BJ (cell line): ENCODE measurements at places on chromosomes 6 and 20. TPM values are rescaled to one million over a fixed set of nuclear protein-coding genes. Genes with fewer than 3 reads are reported as not detected.

DNA sequence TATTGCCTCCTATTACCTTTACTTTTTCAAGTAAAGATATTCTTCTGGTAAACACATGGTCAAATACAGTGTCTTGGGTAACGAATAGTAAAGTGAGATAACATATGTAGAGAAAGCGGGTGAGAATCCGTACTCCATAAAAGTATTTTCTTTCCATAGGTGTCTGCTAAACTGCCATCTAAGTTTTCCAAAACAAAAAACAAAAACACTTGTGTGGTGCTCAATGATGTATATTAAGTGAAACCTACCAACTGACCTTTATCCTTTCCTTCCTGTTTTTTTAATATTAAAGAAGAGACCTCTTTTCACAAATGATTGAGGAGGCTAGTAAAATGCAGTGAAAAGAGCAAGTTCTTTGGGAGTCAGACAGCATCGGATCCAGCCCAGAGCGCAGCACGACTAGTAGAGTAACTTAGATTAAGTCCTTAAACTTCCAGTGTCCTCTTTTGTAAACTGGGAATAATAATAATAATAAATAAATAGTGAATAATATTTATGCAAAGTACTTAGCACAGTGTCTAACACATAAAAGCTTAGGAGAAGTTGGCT, 437 bp upstream of the CDKAL1 start:
- DNase-seq: no peak

DNA sequence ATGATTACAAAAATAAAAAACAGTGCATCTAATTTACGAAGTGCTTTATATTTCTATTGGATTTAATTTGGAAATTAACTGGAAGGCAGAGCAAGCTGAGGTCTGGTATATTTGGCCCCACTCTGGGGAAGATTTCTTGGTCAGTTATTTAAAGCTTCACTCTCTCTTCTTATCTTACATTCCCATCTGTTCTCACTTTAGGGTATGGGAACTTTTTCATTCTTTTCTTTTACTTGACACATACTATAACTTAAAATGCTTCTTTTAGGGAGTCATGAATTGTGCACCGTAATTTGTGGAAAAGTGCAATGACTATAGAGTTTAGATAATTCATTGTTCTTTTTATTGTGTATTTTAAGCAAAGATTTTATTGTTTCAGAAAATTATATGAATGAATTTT, 170.4 kb downstream of the BCKDHB start:
- DNase-seq: no peak

Gene VIP
- 0.06 TPM in 1 of 2 replicates, not detected in the other for polyA plus RNA-seq

Gene FAM184A
- polyA plus RNA-seq: not detected in 2 replicates

DNA sequence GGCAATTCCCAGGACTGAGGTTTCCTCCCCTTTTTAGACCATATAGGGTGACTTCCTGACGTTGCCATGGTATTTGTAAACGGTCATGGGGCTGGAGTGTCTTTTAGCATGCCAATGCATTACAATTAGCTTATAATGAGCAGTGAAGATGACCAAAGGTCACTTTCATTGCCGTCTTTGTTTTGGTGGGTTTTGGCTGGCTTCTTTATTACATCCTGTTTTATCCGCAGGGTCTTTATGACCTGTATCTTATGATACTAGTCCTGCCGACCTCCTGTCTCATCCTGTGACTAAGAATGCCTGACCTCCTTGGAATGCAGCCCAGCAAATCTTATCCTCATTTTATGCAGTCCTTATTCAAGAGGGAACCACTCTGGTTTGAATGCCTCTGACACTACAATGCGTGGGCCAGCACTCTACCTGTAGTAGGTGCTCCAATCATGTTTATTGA, 190.1 kb downstream of the KCNQ5 start:
- DNase-seq: peak; percentile 53

- DNase-seq: no peak
Observed at GRCh38 chr6:139386404-139386803, 12.0 kb upstream of the CITED2 start.

Gene FBXL4
- polyA plus RNA-seq: 10.5 and 17.8 TPM in 2 replicates

Gene E2F1
- polyA plus RNA-seq: 5.1 and 7.5 TPM in 2 replicates

- no peak for DNase-seq
Observed at GRCh38 chr20:35302421-35303335, 10.5 kb upstream of the FAM83C start.

DNA sequence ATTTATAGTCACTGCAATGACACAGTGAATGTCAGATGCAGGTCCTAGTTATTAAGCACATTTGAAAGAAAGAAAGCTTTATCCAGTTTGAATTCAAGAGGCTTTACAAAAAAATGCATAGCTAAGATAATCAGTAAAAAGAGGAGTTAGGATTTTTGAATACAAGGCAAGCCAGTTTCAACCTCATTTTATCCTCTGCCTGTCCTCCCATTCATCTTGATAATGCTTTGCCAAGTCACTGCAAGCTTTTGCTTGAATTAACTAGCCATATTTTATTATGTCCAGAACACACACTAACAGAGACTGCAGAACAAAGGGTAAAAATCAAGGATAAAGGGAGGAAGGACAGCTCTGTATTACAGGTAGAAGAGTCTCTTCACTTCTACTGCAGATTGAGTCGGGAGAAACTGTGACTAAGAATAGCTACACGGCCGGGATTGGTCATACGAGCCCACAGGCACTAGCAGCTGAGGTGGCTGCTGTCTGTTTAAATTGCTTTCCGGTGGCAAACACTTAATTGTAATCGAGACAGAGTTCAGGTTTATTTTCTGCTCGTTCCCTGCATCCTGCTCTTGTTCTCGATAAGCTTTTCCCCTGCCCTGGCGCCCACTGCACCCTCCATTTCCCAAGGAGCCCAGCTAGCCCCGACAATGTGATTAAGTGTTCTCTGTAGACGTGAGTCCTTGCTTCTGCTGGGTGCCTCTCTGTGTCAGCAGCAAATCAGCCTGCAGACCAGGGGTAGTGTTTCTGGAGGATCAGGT, 30.5 kb upstream of the AKAP12 start:
- no peak for DNase-seq

Gene GABRR1
- not detected in 2 replicates for polyA plus RNA-seq

- no peak for DNase-seq
Observed at GRCh38 chr6:132527791-132528190, 10.3 kb upstream of the TAAR9 start.

- DNase-seq: no peak
Observed at GRCh38 chr6:116624036-116624805, 7.9 kb downstream of the RSPH4A start.

DNA sequence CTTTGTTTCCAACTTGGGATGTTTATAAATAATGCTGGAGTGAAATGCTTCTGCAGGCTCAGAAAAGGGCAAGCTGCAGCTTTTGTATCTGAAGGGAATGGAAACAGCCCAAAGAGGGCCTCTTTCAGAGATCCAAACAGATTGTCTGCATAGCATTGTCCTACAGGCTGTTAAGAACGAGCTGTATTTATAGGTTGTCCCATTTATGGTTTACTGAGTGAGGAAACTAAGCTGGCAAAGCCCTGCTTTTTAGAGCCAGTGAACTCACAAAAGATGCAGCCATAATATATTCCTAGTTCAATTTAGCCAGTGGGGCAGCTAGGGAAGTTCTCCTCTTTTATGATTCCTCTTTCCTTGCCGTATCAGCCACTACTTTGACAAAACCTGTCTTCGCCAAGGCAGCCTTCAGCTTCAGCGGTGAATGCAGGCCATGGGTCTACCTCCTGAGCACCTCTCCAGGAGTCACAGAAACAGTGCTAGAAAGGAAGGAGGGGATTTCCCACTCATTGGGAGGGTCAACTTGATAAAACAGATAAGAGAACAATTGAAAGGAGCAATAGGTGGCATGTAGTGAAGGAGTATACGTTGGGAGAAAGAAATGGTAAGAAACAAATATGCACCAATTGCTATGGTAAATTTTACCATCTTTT, 15.0 kb downstream of the KIAA0319 start:
- no peak for DNase-seq

Gene NKX2-2
- not detected in 2 replicates for polyA plus RNA-seq

Gene BFSP1
- 2.3 and 2.4 TPM in 2 replicates for polyA plus RNA-seq

GRCh38 chr20:49415005-49415667, 67.3 kb downstream of the KCNB1 start:
- no peak for DNase-seq

- no peak for DNase-seq
Observed at GRCh38 chr6:125194941-125195340, 41.4 kb downstream of the TPD52L1 start.

GRCh38 chr6:45049188-45049843, 278.8 kb upstream of the RUNX2 start:
- no peak for DNase-seq

GRCh38 chr6:116369540-116369939, 1.2 kb upstream of the DSE start:
- DNase-seq: no peak

DNA sequence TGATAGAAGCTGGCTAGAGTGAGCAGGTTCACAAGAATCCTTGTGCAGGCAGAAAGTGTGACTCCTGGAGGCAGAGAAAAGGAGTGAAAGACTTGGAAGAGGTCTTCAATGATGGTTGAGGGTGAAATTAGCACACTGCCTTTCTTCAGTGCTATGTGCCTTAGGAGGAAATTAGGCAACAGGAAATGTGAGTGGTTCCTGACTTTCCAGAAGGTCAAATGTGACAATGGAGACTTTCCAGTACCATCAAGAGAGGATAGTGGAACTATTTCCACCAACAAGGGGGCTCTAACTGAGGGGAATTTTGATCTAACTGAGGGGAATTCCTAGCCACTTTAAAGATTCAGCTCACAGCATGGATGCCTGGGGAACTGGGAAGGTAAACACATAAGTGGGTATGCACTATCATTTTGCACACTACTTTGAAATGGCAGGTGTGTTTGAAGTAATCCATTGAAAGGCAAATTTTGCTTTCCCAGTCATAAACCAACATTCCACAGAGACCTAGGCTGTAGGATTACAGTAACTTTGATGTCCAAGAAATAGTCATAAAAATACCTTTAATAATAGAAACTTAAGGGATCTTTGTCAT, 90.0 kb downstream of the PERP start:
- DNase-seq: no peak

DNA sequence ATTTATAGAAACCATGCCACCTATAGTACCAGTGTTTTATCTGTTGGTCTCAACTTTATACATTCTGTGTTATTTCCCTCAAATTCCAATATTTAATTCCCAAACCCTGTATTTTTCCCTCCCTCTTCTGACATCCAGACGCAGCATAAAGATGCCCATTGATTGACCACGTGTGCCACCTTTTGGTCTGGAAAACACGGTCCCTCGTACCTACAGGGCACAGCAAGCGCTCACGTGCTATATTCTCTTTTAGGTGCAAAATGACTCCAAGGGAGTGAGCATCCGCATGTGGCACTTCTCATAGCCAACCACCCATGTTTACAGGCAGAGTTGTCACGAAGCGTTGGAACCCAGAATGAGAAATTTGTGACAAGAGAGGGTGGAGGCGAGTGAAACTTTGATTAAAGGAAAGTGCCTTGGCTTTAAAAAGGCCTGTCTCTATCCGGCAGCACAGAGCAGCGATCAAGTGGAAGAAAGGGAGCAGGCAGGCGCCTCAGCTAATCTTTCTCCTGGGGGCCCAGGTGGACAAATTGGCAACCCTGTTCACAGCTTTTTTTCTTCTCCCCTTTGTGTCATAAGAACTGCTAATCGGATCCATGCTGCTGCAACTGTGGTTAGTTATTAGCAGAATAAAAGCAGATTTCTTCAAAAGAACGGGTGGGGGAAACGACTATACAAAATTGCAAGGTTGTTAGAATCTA, 225.9 kb downstream of the TMEM242 start:
- no peak for DNase-seq

Gene MYMX
- polyA plus RNA-seq: not detected in 2 replicates

DNA sequence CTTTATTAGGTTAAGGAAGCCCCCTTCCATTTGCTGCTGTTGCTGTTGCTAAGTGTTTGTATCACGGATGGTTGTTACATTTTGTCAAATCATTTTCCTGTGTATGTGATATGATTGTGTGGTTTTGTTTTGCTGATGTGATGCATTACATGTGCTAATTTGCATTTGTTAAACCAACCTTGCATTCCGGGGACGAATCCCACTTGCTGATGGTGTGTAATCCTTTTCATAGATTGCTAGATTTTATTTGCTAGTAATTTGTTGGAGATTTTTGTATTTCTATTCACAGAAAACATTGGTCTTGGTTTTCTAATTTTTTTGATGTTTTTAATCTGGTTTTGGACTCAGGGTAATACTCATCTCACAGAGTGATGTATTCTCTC, 167.8 kb downstream of the WDR27 start:
- DNase-seq: no peak

Gene DUSP15
- 0.09 TPM in 1 of 2 replicates, not detected in the other for polyA plus RNA-seq

DNA sequence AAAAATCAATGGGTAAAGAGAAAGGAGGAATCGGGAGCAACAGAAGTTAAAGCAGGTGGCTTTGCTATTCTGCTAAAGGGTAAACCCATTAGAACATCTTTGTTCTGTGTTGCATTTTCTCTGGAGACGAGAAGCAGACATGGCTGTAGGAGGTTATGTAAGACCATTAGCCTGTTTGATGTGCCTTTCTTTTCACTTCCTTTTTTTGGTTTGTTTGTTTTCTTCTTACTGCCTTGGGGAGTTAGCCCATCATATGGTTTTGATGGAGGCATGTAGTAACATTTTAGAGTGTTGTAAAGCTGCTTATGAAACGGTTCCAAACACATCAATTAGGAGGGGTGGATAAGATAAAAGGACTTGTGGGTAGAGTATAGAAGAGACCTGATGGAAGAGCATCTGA, 131.0 kb downstream of the DOK5 start:
- no peak for DNase-seq

Gene PROKR2
- polyA plus RNA-seq: not detected in 2 replicates

DNA sequence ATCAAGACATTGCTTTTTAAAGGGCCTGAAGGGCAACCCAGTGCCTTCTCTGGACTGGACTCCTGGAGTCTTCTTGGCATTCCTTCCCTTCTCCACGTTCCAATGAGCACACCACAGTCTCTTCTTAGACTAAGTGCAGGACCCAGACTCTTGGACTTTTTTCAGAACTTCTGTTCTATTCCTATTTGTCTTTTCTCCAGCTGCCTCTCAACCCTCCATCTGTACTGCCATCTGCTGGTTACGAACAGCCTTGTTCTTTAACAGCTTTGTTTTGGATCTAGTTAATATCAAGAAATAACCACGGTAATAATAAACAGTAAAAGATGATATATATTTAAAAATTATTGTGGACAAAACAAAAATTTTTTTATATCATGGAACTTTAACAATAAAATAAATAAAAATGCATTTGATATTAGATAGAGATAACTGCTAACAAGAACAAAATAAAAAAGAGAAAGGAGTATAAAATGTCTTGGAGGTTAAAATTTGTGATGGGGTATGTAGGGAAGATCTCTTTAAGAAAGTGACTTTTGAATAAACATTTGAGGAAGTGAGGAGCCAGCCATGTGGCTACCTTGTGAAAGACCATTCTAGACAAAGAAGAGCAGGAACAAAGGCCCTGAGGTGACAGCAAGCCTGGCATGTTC, 105.1 kb upstream of the HCRTR2 start:
- no peak for DNase-seq

DNA sequence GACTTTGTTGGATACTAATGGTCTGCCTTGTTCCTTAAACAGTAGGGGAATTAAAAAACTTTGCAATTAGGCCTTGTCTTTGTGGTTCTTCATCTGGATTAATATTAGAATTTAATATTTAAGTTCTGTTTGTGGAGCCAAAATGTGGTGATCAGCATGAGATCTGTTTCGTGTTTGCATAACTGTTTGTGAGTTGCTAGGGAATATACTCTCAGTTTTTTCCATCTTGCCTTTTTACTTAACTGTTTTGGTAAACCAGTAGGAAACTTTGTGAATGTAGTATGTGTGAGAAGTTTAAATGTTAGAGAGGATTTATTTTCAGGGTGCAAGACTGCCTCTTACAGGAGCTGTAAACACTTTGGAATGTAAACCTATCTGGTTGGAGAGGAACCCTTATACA, 35.6 kb downstream of the LRRC1 start:
- no peak for DNase-seq
